Epithelial cell of proximal tubule (primary cell): ENCODE measurements at places on chromosomes 2 and 18. TPM values are rescaled to one million over a fixed set of nuclear protein-coding genes. Genes with fewer than 3 reads are reported as not detected.

Gene ALK
- under 0.01 TPM in 1 of 2 replicates, not detected in the other for total RNA-seq

Gene BMP10
- total RNA-seq = not detected in 2 replicates

Gene GREB1L
- 5.1 and 6.2 TPM in 2 replicates for total RNA-seq

Gene DSEL
- total RNA-seq = 7.1 and 8.2 TPM in 2 replicates

GRCh38 chr2:36611316-36611990 is 13.5 kb upstream of the FEZ2 start:
- DNase-seq = no peak

DNA sequence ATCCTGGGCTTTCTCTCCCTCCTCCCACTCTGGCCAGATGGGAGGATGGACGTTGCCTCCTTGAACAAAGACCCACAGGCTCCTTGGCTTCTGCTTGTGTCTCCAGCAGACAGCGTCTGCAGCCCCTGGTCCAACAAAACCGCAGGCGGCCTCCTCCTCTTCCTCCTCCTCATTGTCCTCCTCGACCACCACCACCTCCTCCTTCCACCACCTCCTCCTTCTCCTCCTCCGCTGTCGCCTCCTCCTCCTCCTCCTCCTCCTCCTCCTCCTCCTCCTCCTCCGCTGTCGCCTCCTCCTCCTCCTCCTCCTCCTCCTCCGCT is 45.7 kb upstream of the ALPP start:
- DNase-seq = no peak

GRCh38 chr2:35168351-35168750 is 1187.2 kb upstream of the CRIM1 start:
- no peak for DNase-seq

GRCh38 chr2:225040142-225040541 is 2.1 kb downstream of the DOCK10 start:
- no peak for DNase-seq

- DNase-seq = no peak
Measured at GRCh38 chr2:39920307-39920801, 141.3 kb upstream of the THUMPD2 start.

- no peak for DNase-seq
Measured at GRCh38 chr2:177882501-177882900, 190.1 kb downstream of the PDE11A start.

DNA sequence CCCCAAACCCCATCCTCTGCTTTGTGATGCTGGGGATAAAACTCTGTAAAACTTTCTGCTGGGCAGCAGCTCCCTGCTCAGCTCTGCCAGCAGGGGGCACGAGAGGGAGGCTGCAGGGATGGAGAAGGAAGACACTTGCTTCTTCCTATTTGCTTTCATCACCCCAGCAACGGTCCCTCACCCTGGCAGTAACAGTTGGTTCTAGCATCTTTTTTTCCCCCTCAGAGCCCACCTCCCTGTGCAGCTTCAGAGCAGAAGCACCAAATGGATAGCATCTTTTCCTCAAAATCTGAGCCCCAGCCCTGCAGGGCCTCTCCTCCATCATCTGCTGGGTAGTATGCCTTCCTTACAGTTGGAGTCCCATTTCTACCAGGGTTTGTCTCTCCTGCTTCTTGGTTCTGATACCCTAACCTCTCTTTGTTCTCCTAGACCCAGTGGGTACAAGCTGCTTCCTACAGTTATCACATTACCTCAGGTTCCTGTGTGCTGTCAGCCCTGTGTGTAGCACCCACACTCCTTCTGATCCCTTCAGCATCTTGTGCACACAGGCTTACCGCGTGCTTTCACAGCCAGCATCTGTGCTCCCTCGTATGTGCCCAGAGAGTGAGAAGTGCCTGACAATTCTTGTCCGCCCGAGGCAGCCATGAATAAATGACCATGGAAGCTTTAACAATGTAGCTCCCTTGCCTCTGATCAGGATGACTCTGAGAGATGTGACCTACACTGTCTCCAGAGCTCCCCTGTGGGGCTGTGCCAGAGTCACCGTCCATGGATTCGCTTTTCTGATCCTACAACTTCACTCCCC is 14.5 kb downstream of the CKAP2L start:
- DNase-seq = no peak

DNA sequence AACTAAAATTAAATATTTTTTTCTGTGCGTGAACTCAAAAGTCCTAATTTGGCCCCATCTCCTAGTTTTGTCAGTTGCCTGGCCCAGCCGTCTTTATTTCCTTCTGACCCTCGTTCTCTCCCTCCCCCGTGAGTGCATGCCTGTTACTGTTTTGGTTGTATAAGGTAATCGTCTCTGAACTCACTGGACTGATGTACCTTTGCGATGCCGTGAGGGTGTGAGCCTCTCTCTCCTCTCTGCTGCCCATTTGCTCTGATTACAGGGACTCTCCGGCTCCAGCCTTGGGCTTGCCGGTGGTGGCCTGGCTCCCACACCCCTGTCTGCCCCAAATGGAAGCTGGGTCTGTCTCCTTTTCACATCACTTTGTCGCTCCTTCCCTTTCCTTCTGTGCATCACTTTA is 66.5 kb upstream of the RBM44 start:
- DNase-seq = no peak

DNA sequence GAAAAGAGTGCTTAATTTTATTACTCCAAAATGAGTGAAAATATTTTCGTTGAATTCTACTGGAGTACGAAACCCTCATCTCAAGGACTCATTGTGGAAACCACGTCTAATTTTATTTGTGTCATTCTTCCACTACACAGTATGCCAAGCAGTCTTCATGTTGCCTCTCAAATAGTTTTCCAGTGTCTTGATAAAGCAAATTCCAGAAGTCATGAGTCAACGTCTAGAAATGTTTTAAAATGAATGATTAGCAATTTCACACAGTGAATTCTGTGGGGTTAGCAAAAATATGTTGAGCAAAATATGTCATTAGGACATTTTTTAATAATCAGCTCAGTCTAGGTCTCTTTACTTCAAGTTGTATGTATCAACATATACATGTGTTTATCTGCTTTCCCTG is 865.5 kb downstream of the DSC3 start:
- no peak for DNase-seq
